ENCODE measurements at places on chromosomes 1 and 21. TPM values are rescaled to one million over a fixed set of nuclear protein-coding genes. Genes with fewer than 3 reads are reported as not detected.

C1orf185 gene
- polyA plus RNA-seq = not detected

GRCh38 chr1:113128116-113128515 lies 55.1 kb downstream of the LRIG2 start:
- DNase-seq = no peak
- H3K4me1 ChIP-seq = peaks cover 5% of the 10 kb centered on the region
- H3K36me3 ChIP-seq = peaks cover 63% of the 10 kb centered on the region
- no peak overlapping the region for H3K4me3 ChIP-seq
- no peak overlapping the region for H3K27ac ChIP-seq
- no peaks in the 10 kb centered on the region for H3K27me3 ChIP-seq

GRCh38 chr1:165645654-165646366 lies 14.8 kb downstream of the MGST3 start:
- peak; percentile 79 for DNase-seq
- H3K4me3 ChIP-seq = no peak overlapping the region
- H3K36me3 ChIP-seq = no peaks in the 10 kb centered on the region
- H3K27me3 ChIP-seq = no peaks in the 10 kb centered on the region
- peak overlapping the region; percentile 18 for H3K27ac ChIP-seq

DNA sequence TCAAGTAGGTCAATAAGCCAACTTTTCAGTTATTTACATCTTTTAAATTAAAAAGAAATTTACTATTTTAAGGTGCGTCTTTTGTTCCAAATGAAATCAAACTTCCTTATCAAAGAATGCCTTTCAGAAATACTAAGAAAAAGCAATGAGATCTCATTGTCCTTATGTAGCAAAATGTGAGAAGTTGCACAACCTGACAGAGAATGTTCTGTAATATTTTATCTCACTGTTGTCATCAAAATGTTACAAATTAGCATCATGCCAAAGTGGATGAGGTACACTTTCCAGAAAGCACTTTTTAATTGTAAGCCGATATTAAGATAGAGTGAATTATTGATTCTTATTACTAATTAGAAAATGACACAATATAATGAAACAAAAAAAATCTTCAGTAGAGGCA lies 50.4 kb downstream of the KCNT2 start:
- H3K36me3 ChIP-seq = no peaks in the 10 kb centered on the region
- DNase-seq = no peak
- H3K27me3 ChIP-seq = no peaks in the 10 kb centered on the region

DNA sequence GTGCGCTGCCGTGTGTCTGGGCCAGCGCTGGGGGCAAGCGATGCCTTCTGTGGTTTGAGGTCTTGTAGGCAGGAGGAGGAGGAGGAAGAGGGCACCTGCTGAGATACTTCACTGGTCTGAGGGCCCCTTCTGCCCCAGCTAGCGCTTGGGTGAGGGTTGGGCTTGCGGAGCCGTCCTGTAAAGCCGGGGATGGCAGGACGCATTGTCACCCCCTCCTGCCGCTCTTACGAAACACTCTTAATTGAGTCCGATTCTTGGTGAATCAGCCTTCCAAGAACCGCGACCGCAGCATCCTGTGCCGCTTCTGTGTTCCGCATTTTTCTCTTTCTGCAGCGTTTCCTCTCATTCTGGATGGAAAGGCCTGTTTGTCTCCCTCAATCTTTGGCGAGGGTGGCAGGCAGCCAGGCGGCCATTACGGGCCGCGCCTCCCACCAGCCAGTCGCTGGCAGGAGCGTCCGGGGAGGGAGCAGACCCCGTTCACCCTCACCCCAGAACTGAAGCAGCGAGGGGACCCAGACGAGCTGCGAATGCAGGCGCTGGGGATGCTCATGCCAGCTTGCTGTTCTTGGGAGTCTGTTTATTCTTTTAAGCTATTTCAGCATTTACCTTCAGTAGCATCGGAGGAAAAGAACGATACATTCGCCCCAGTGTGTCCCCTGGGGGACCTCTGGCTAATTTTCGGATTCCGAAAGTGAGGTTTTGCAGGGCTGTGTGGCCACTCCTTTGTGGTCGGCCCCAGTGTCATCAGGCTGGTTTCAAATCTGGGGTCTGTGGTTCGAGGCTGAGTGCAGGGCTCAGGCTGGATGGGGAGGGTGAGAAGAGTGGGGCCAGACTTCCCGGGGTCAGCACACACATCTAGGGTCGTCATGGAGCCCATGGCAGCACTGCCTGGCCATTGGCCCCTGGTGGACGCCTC lies 62.7 kb downstream of the SKI start:
- no peaks in the 10 kb centered on the region for H3K27me3 ChIP-seq
- H3K4me1 ChIP-seq = peaks cover 66% of the 10 kb centered on the region
- peak overlapping the region; percentile 91 for H3K27ac ChIP-seq
- DNase-seq = peak; percentile 82

DNA sequence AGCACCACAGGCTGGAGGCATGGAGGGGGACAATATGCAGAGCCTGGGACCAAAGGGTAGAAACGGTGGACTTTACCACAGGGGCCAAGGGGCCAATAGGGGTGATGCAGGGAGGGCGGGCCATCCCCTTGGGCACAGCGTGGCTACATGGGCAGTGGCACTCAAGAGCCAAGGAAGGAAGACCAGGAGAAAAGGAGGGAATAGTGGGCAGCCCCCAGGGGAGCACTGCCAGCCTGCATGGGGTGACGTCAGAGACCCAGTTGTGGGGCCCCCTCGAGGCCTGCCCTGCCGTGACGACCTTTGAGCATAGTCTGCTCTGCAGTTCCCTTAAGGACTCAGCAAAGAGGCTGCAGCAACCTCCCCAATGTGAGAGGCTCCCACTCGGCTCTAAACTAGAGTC lies 95.5 kb upstream of the TMPRSS2 start:
- no peak overlapping the region for H3K4me3 ChIP-seq
- no peaks in the 10 kb centered on the region for H3K36me3 ChIP-seq
- H3K4me1 ChIP-seq = peaks cover 35% of the 10 kb centered on the region
- H3K27me3 ChIP-seq = no peaks in the 10 kb centered on the region
- no peak for DNase-seq

- peak; percentile 89 for DNase-seq
Observed at GRCh38 chr1:53326088-53326597, 1.7 kb downstream of the LRP8 start.

RBBP4 gene
- 38.0 TPM for polyA plus RNA-seq

ATP1B1 gene
- polyA plus RNA-seq = 109 TPM

- H3K4me1 ChIP-seq = no peaks in the 10 kb centered on the region
- no peaks in the 10 kb centered on the region for H3K36me3 ChIP-seq
- no peak for DNase-seq
- no peak overlapping the region for H3K27ac ChIP-seq
- H3K4me3 ChIP-seq = no peak overlapping the region
- H3K27me3 ChIP-seq = no peaks in the 10 kb centered on the region
Observed at GRCh38 chr1:80211691-80212380, 1205.3 kb upstream of the ADGRL4 start.

GRCh38 chr1:226831953-226832352 lies 38.5 kb upstream of the PSEN2 start:
- H3K27ac ChIP-seq = no peak overlapping the region
- peaks cover 2% of the 10 kb centered on the region for H3K4me1 ChIP-seq
- H3K4me3 ChIP-seq = no peak overlapping the region
- no peak for DNase-seq

PTP4A2 gene
- 153 TPM for polyA plus RNA-seq

GRCh38 chr1:35177237-35177786 lies 15.6 kb downstream of the SFPQ start:
- H3K27me3 ChIP-seq = no peaks in the 10 kb centered on the region
- DNase-seq = no peak
- no peak overlapping the region for H3K27ac ChIP-seq
- H3K4me1 ChIP-seq = peaks cover 11% of the 10 kb centered on the region
- H3K4me3 ChIP-seq = no peak overlapping the region

DNA sequence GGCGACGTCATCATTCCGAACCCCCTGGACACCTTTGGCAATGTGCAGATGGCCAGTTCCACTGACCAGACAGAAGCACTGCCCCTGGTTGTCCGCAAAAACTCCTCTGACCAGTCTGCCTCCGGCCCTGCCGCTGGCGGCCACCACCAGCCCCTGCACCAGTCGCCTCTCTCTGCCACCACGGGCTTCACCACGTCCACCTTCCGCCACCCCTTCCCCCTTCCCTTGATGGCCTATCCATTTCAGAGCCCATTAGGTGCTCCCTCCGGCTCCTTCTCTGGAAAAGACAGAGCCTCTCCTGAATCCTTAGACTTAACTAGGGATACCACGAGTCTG lies 10.0 kb downstream of the PROX1 start:
- H3K27me3 ChIP-seq = no peaks in the 10 kb centered on the region
- DNase-seq = no peak
- H3K36me3 ChIP-seq = no peaks in the 10 kb centered on the region
- H3K4me3 ChIP-seq = no peak overlapping the region
- no peak overlapping the region for H3K27ac ChIP-seq

NVL gene
- 17.4 TPM for polyA plus RNA-seq

GRCh38 chr21:18340387-18340942 lies 63.1 kb downstream of the TMPRSS15 start:
- H3K4me3 ChIP-seq = no peak overlapping the region
- no peak for DNase-seq
- no peaks in the 10 kb centered on the region for H3K27me3 ChIP-seq

METTL25B gene
- 43.5 TPM for polyA plus RNA-seq

- peaks cover 4% of the 10 kb centered on the region for H3K4me1 ChIP-seq
- no peak for DNase-seq
- H3K27me3 ChIP-seq = no peaks in the 10 kb centered on the region
- no peak overlapping the region for H3K4me3 ChIP-seq
Observed at GRCh38 chr1:44830900-44831304, 12.2 kb downstream of the PTCH2 start.

BARHL2 gene
- not detected for polyA plus RNA-seq

- H3K36me3 ChIP-seq = peaks cover 3% of the 10 kb centered on the region
- H3K27me3 ChIP-seq = no peaks in the 10 kb centered on the region
- H3K4me3 ChIP-seq = no peak overlapping the region
Observed at GRCh38 chr1:219201656-219202055, 28.0 kb downstream of the LYPLAL1 start.

DNA sequence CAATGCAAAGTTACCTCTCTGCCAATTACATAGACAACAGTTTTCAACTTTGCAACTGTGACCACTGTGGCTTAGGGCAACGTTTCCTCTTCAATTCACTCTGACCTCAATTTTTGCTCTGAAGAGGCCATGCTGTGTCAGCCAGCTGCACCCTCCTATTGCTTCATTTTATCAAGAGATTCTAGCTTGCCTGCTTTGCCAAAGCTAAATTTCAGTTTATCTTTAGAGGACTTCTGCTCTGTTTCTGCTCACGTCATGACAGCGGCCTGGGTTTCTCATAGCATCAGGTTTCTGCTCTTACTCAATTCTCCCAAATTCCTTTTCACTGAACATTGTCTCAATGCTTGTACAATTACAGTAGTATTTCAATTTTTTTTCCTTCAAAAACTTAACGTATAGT lies 154.6 kb downstream of the PLA2G4A start:
- peaks cover 31% of the 10 kb centered on the region for H3K4me1 ChIP-seq
- no peak overlapping the region for H3K4me3 ChIP-seq
- H3K27me3 ChIP-seq = no peaks in the 10 kb centered on the region
- DNase-seq = peak; percentile 75

LENEP gene
- polyA plus RNA-seq = not detected

GPA33 gene
- 0.46 TPM for polyA plus RNA-seq

ZBTB37 gene
- polyA plus RNA-seq = 0.37 TPM

CLCN6 gene
- 4.1 TPM for polyA plus RNA-seq

- peaks cover 7% of the 10 kb centered on the region for H3K27me3 ChIP-seq
- peaks cover 14% of the 10 kb centered on the region for H3K4me1 ChIP-seq
- peak overlapping the region; percentile 80 for H3K4me3 ChIP-seq
- H3K36me3 ChIP-seq = no peaks in the 10 kb centered on the region
Observed at GRCh38 chr1:42379794-42380585, 602 bp upstream of the RIMKLA start.

- no peaks in the 10 kb centered on the region for H3K27me3 ChIP-seq
- no peak for DNase-seq
- H3K4me1 ChIP-seq = peaks cover 20% of the 10 kb centered on the region
Observed at GRCh38 chr1:26921126-26921539, 410 bp upstream of the NUDC start.

SLC26A9 gene
- 7.9 TPM for polyA plus RNA-seq

DNA sequence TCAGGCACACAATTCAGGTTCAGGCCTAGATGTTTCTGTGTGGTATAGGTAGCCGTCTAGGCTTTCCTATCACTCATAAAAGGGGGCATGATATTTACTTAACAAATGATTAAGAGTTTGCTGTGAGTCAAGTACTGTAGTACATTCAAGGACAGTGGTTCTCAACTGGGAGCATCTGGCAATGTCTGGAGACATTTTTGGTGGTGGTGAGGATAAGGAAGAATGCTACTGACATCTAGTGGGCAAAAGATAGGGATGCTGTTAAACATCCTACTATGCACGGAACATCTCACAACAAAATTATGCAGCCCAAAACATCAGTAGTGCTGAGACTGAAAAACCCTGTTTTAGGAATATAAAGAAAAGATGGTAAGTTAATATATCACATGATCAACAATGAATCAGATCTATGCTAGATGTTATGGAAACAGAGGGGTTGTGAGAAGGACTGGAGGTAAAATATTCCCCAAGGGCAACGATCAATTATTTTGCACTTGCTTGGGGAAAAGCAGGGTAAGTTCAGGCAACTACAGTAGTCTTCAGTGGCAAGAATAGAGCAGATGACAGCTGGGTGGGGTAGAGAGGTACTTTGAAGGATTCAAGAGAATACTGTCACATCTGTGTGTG lies 4.9 kb downstream of the DNTTIP2 start:
- peaks cover 63% of the 10 kb centered on the region for H3K36me3 ChIP-seq
- no peak overlapping the region for H3K4me3 ChIP-seq
- peaks cover 26% of the 10 kb centered on the region for H3K4me1 ChIP-seq
- no peaks in the 10 kb centered on the region for H3K27me3 ChIP-seq

DNA sequence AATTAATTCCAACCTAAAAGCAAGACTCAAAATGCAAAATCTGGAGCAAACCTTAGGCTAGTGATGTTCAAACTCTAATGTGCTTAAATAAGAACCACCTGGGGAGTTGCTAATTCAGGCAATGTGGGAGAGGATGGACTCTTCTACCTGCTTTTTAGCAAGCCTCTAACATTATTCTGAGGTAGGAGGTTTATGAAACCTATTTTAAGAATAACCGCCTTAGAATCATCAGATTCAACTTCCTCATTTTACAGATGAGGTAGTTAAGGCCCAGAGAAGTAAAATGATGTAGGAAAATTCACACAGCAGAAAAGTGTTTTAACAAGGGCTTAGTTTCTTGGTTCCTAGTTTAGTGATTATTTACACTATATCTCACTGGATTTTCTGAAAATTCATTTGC lies 8.6 kb upstream of the NTNG1 start:
- peaks cover 4% of the 10 kb centered on the region for H3K27me3 ChIP-seq
- H3K4me3 ChIP-seq = no peak overlapping the region
- DNase-seq = no peak
- H3K36me3 ChIP-seq = no peaks in the 10 kb centered on the region
- no peak overlapping the region for H3K27ac ChIP-seq

FAM110D gene
- 1.00 TPM for polyA plus RNA-seq

Data from stomach (tissue), 19 donors.